ENCODE measurements at places on chromosomes 7 and 10.

GRCh38 chr10:110215286-110216170 is 8.1 kb downstream of the MXI1 start:
- no peak for DNase-seq

DNA sequence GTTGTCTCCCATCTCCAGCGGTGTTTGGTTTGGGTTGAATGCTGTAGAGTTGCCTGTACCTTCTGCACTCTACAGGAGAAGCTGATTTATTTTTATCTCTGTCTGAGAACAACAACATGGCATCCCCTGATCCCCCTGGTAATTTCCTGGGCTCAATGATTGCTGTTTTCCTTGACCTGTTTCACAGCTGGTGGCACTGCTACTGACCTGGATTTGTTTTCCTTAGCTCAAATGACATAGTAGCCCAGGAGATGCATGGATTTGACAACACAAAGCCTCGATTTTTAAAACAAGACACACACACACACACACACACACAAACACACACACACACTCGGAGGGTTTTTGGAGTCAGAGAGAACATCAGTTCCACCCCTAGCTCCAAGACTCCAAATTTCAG is 301.6 kb downstream of the NRG3 start:
- DNase-seq, result no peak

DNA sequence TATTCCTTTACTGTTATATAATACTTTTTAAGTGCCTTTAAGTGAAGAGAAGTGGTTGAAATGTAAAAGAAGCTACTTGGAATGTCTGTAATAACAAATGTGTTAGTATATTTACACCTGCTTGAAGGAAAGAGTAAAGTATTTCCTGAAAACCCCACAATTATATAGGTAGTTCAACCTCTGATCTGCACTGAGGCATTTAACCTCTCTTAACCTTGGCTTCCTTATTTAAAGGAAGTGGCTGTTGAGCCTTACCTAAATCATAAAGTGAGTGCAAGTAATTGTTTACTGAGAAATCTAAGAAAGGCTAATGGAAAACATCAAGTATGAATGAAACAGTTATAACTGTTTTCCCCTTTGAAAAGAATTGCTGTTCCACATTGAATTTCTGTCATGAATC is 294.5 kb downstream of the ADK start:
- no peak for DNase-seq

DNA sequence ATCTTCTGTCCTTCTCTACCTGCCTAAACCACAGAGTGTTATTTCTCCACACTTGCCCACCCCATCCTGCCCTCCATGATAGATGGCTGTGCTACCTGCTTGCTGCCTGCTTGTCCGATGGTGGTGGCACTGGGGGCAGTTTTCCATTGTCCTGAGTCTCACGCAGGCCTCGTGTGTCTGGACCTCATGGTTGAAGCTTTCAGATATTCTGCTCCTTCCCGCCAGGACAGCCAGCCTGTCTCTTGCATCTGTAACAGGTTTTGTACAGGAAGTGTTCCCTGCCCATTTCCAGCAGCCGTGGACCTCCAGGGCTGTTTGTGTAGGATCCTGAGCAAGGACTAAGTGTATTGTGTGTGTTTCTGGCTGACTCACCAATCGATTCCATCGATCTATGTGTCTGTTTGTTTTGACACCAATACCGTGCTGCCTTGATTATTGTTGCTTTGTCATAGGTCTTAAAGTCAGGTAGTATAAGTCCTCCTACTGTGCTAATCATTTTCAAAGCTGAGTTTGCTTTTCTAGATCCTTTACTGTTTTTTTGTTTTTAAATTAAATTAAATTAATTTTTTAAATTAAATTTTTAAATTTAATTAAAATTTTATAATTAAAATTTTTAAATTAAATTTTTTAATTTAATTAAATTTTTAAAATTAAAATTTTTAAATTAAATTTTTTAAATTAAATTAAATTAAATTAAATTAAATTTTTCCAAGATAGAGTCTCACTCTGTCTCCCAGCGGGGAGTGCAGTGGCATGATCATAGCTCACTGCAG is 8.5 kb downstream of the IL15RA start:
- no peak for DNase-seq

DNA sequence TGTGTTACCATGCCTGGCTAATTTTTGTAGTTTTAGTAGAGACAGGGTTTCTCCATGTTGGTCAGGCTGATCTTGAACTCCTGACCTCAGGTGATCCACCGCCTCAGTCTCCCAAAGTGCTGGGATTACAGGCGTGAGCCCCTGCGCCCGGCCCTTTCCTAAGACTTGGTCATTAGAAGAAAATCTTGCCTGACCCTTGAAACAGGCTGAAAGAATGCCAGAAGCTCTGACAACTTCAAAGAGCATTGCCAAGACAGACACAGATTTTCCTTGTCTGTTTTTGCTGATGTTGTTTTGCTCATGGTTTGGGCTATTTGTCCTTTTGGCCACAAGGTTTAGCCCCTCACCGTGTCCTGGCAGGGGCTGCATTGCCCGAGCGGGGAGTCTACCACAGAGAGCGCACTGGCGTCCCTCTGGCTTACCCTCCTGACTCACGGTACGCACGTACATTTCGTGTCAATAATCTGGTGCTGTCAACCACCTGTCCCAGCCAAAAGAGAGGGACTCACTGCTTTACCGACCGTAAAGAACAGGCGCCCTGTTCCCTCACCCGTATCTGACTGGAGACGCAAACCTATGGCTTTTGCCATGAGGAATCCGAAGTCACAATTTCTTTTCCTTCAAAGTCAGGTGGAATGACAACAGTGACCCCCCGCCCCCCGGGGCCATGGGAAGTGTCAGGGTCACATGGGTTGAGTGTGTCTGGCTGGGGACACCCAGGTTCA is 10.1 kb upstream of the INPP5A start:
- DNase-seq, result no peak

DNA sequence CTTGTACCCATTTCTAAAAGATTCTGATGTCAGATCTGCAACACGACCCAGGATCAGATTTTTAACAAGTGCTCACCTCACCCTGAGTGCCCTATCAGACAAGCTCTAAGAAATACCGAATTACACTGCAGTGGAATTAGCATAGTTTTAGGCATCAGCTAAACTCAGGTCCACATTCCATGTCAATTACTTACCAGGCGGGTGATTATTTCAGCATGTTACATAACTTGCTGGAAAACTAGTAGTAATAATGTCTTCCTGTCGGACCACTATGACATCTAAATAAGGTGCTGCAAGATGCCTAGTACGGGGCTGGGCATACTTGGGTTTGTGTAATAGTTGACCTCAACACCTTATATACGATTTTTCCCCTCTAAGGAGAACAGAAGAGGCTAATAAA is 21.0 kb downstream of the TRIL start:
- DNase-seq, result peak; percentile 55

DNA sequence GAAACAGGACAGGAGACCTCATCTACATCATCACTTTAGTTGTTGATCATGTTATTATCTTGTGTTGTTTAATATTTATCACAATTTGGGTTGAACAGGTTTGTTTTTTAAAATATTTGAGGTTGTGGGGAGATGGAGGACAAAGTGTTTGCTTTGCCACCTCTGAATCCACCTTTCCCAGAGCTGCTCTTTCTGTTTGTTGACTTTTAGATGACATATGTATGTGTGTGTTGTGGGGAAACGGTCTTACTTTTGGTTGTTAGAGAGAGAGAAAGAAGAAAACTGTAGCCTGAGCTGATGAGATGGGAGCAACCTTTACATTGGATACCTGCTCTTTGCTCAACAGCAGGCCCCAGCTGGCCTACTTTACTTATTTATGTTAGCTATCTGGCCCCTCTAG is 19.0 kb upstream of the SLC16A12 start:
- DNase-seq, result no peak

DNA sequence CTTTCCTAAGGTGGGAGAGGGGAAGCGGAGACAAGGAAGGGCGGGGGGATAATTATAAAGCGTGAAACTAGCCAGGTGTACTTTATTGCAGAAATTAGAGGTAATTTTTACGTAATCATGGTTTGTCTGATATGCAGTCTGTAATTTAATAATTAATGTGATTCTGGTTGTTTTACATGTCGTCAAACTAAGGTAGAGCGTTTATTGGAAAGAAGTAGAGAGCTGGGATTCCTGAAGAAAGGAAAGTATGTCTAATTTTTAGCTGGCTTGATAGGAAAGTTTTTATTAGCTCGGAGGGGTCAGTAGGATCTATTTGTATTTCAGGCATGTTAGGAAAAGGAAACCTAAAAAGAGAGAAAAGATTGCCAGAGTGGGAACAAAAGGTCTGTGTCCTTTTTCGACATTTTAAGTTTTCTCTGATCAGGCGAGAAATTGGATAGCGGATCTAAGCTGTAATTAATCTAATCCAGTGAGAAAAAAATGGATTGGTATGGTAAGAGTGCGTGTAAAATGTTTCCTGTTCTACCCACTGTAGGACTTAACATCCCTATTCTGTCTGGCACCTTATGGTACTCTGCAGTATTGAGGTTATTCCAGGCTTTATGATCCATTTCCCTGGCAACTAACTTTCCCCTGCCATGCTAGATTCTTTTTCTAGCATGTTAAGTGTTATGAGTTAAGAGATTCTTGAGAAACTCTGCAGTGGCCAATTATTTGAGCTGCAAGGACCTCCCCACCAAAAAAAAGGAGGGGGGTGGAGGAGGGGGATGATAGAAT is 1.4 kb downstream of the CELF2 start:
- DNase-seq, result no peak

DNA sequence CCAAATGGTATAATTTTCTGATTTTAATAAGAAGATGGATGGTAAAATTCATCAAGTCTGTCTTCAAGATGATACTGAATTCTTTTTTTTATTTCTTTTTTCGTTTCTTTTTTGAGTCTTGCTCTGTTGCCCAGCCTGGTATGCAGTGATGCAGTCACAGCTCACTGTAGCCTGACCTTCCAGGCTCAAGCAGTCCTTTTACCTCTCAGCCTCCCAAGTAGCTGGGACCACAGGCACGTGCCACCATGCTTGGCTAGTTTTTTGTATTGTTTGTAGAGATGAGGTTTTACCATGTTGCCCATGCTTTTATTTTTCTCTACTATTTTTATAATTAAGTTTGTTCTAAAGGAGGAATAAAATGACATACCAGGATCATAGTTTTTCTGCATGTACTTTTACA is 52.1 kb upstream of the HELLS start:
- no peak for DNase-seq

DNA sequence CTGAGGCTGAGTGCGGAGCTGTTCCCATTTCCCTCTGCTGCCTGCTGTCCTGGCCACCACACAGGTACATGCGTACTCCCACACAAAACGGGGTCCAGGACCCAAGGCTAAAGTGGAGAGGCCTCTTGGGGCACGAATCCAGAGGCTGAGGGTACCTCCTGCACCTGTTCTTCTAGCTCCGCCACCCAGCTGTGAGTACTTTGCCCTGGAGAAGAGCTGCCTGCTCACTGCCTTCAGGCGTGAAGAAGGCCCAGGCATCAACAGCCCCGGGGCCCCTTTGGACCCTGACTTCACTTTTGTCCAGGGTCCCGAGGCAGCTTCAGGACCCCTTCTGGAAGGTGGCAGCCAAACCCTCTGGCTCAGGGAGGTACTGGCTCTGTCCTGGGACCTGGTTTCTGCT is 88.6 kb downstream of the HIF1AN start:
- DNase-seq, result no peak

DNA sequence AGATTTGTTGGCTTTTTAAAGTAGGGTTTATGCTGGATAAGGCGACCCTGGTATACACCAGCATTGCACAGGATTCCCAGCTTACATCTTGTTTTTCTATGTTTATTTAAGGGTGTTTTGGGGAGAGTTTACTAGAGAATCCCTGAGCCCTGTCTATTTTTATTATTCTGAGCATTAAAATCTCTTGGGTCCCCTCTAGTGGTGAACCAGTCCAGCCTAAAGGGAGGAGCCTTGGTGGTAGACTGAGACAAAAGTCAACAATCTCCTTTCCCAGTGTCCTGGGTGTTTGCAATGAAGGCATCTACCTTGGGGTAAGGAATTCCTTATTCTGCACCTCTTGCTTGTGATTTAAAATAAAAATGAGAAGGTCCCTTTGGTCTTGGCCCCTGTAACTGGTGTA is 38.2 kb downstream of the ANTXRL start:
- no peak for DNase-seq

DNA sequence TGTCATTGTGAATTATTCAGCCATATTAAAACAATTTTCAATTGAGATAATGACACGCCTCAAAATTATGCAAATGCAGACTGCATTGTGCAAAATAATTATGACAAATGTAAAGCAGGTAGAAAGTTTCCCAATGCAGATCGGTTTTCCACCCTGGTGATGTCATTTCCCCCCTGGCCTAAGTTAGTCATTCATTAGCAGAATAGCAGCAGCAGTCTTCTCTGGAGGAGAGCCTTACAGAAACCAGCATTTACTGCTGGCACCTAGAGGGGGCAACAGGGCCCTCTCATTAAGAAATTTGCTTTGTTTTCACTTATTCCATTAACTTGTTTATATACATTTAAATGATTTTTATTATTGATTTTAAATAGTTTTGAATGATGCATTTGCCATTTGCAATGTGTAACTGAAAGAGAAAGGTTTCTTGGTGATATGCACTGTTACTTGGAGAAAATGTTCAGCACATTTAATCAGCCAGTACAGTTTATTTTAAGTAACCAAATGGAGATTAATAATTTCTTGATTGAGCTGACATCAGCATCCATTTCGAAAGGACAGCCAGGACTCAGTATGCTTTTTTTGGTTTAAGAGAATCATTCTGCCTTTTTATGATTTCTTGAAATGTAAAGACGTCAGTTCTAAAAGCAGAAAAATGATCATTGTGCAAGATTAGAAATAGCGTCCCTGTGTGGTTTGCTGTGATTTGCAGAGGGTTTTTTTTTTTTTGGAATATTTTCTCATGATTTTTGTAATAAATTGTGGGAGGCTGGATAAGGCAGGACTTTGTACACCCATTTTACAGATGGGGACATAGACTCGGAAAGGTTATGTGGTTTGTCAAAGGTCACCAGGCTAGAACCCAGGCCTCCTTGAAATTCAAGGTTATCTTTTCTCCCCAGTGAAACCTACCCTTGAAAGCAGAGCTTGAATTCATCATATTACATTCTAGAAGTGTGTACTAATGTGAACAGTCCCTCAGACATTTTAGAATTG is 3.5 kb downstream of the ARID5B start:
- DNase-seq, result peak; percentile 71

GRCh38 chr10:93417921-93418320 is 64.2 kb downstream of the MYOF start:
- DNase-seq, result no peak

DNA sequence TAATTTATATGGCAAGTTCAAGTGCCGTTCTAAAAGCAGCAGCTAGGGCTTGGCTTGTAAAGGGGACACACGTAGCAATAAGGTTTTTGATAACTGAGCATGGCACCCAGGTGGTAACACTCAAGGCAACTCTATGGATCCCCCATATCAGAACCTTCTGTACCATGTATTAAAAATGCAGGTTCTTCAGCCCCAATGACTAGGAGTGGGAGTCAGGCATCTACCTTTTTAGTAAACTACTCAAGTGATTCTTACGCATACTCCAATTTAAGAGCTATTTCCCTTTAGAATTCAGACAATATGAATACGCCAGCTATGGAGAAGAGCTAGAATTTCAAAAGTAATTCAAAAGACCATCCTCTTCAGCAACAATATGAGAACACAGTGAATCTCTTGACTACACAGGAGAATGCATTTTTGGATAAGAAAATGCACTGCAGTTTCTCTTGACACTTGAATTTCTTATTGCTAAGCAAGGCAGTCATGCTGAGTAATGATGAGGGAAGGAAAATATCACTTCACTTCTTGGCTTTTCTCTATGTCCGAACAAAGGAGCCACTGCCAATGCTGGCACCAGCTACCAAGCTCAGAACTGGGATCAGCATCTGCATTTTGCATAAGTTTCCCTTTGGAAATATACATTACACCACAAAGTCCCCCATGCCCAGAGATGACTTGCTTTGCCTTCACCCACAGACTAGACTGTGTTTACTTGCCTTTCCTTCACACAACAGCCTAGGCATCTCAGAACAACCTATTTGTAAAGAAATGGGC is 53.5 kb downstream of the ABLIM1 start:
- DNase-seq, result no peak
